ENCODE measurements at places on chromosomes 4 and X.

DNA sequence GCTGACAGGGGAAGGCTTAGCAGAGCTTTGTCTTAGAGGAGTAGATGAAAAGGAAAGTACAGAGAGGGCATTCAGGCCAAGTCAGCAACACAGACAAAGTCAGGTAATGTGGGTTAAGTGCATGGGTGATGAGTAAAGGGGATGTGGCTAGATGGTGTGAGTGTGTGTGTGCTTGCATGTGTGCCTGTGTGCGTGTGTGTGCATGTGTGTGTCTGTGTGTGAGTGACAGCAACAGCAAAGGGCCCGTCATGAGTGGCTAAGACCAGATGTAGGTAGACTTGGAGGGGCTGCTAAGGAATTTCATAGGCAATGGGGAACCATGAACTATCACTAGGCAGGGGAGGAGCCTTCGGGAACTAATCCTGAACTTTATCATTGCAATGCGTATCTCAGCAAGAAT lies 2.2 kb upstream of the GPR78 start:
- H3K4me1 ChIP-seq = peaks cover 11% of the 10 kb centered on the region
- H3K27ac ChIP-seq = no peak overlapping the region
- no peaks in the 10 kb centered on the region for H3K36me3 ChIP-seq

- H3K27ac ChIP-seq = no peak overlapping the region
- H3K36me3 ChIP-seq = no peaks in the 10 kb centered on the region
- no peak for DNase-seq
Observed at GRCh38 chr4:121189326-121190215, 25.4 kb upstream of the TNIP3 start.

GRCh38 chr4:41432881-41433280 lies 105.1 kb upstream of the LIMCH1 start:
- no peak overlapping the region for H3K4me3 ChIP-seq
- peak overlapping the region; percentile 48 for H3K27ac ChIP-seq
- H3K27me3 ChIP-seq = no peaks in the 10 kb centered on the region

GRCh38 chrX:151830911-151831310 lies 81.8 kb upstream of the MAGEA4 start:
- no peak for DNase-seq
- peak overlapping the region; percentile 96 for H3K27ac ChIP-seq
- no peaks in the 10 kb centered on the region for H3K36me3 ChIP-seq
- H3K4me1 ChIP-seq = peaks cover 46% of the 10 kb centered on the region
- H3K4me3 ChIP-seq = no peak overlapping the region
- H3K27me3 ChIP-seq = no peaks in the 10 kb centered on the region

DNA sequence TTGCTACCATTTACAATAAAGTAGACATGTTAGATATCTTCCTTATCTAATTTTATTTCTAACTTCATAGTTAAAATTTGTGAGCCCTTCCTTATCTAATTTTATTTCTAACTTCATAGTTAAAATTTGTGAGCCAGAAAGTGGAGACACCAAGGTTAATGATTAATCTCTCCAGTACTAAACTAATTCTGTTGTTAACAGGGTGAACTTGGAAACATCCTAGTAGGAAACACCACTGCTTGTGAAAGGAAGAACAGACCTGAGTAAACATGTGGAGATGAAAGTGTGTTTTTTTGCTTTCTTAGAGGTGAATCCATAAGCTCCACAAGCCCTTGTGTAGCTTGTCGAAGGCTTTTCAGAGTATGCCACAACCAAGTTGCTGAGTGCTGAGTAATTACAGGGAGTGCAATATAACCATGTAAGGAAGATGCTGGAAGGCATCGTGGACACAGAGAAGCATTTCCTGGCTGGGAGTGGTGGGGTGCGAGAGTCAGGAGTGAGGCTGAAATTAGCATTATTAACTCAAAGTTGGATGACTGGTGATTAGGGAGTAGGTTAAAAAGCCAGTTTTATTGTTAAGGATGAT lies 118.6 kb upstream of the NEIL3 start:
- no peak for DNase-seq
- H3K4me3 ChIP-seq = no peak overlapping the region
- H3K4me1 ChIP-seq = no peaks in the 10 kb centered on the region
- H3K27me3 ChIP-seq = no peaks in the 10 kb centered on the region
- H3K36me3 ChIP-seq = no peaks in the 10 kb centered on the region
- no peak overlapping the region for H3K27ac ChIP-seq

DNA sequence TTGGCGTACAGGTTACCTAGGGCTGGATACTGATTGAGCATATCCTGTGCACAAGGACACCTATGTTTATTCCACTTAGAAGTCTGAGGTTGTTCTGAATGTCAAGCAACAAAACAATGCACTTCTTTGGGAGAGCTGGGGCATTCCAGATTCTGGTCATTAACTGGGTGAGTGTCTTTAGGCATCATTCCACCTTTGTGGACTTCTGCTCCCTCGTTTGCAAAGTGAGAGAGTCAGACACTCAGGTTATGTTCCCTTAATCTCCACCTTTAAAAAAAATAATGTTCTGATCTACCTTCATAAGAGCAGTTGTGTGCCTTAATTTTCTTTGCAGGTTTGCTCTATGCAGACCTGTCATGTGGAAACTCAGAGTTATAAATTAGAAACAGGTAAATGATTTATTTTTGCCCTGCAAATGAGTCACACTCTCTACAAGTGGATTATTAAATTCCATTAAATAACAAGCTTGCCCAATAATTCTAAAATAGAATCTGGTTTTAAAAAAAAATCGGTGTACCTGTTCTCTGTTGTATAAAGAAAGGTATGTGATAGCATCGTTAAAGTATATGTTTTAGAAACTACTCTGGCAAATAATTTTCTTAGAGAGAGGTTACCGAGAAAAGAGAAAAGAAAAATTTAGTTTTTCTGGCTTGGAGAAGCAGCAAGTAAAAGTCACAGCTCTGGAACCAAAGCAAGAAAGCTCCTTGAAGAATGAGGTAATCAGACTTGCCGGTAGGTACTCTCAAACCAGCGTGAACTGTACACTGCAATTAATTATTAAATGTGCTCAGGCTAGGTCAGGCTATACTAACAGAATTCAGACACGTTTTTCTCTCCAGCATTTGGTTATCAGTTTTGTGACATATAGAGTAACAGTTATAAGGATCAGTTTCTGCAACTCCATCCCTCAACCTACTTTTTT lies 93.2 kb downstream of the SORBS2 start:
- H3K4me1 ChIP-seq = peaks cover 22% of the 10 kb centered on the region
- DNase-seq = no peak
- no peak overlapping the region for H3K27ac ChIP-seq
- no peak overlapping the region for H3K4me3 ChIP-seq
- H3K27me3 ChIP-seq = peaks cover 3% of the 10 kb centered on the region
- no peaks in the 10 kb centered on the region for H3K36me3 ChIP-seq

- DNase-seq = no peak
- H3K27ac ChIP-seq = no peak overlapping the region
- no peak overlapping the region for H3K4me3 ChIP-seq
- H3K4me1 ChIP-seq = no peaks in the 10 kb centered on the region
- H3K36me3 ChIP-seq = peaks cover 30% of the 10 kb centered on the region
Observed at GRCh38 chrX:136863826-136864225, 16.7 kb downstream of the RBMX start.

DNA sequence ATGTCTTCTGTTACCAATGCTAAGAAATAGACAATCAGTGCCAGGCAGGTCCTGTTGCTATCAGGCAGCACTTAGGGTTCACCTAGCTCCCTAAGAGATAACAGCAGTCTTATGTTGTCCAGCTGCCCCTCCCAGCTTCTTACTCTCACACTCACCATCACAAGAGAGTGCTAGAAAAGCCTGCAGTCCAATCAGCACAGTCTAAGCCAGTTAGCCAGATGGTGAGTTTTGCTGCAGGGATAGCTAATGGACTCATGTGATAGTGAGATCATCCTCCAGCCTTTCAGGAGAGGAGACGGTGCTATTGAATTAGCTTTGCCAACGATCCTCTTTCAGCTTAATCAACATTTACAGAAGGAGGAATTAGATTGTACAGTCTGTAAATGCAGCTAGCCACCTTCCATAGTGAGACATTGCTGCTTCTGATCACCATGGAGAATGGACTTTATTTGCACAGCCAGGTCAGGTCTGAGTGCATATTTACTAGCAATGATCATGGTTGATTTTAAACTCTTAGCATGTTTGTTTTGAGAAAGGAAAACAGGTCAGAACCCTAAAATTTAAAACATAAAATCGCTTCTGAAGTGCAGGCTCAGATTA lies 438.3 kb downstream of the CENPC start:
- peaks cover 3% of the 10 kb centered on the region for H3K4me1 ChIP-seq
- DNase-seq = no peak
- peaks cover 8% of the 10 kb centered on the region for H3K27me3 ChIP-seq
- H3K4me3 ChIP-seq = no peak overlapping the region

DNA sequence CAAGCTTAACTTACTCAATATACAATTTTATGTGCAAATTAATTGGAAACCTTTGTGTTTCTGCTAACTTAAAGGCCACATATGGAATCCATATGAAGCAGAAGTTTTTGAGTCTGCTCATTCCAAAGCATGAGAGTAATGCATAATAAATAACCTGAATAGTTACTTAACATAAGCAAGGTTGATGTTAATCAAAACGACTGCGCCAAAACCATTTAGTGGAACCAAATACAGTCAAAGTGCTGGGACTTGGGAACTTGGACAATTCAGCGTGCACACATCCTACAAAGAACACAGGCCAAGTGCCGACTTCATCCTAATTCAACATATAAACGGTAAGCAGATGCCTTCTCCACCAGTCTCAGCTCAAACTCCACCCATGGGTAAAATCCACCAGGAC lies 17.0 kb downstream of the TSPAN5 start:
- no peak for DNase-seq
- no peaks in the 10 kb centered on the region for H3K27me3 ChIP-seq
- H3K4me3 ChIP-seq = no peak overlapping the region
- H3K36me3 ChIP-seq = no peaks in the 10 kb centered on the region
- H3K27ac ChIP-seq = peak overlapping the region; percentile 17
- H3K4me1 ChIP-seq = peaks cover 8% of the 10 kb centered on the region

DNA sequence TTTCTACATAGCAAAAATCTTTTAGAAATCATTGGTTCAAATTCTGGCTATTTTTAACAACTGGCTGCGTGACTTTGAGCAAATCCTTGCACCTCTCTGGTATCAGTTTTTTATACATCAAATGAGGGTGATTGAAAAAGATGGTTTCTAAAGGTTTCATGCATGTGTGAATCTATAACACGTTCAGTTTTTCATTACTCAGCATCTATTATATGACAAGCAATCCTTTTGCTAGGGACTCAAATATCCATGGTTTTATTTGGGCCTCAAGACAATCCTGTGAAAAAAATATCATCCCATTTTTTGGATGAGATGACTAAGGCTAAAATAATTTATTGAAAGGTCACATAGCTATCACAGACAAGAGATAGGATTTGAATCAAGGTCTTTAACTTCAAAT lies 884 bp downstream of the HEPH start:
- H3K4me3 ChIP-seq = peak overlapping the region; percentile 89
- peaks cover 22% of the 10 kb centered on the region for H3K4me1 ChIP-seq
- no peaks in the 10 kb centered on the region for H3K27me3 ChIP-seq

DNA sequence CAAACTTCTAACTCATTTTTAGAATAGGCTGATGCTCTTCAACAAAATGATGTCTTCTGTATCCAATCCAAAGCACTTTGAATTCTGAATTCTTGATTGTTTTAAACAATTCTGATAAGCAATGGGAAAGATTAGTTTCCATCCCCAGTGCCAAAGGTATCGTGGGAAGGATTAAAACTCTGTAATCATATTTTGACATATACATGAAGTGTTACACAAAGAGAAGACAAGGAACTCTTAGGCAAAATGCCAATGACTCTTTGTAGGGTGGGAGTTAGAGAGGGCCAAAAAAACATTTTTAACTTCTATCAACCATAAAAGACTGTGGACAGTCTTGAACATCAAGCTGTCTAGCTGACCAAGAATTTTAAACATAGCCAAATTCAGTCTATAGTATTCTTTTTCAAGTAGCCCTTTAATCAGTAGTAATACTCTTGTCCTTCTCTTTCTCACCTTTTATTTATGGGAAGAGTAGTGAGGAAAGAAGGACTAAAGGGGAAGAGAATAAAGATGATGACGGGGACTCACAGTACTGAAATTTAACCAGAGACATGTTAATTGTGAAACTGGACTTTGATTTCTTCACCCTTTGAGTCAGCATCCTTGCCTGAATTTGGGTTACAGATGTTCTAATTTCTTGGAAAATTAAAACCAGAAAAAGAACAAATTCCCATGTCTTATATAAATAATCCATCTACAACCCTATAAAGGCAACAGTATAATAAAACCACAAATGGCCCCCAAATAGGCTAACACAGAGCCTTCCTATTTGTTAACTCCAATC lies 51.8 kb upstream of the VEGFD start:
- DNase-seq = no peak
- no peaks in the 10 kb centered on the region for H3K4me1 ChIP-seq
- H3K27ac ChIP-seq = no peak overlapping the region
- H3K4me3 ChIP-seq = no peak overlapping the region
- H3K36me3 ChIP-seq = peaks cover 21% of the 10 kb centered on the region

DNA sequence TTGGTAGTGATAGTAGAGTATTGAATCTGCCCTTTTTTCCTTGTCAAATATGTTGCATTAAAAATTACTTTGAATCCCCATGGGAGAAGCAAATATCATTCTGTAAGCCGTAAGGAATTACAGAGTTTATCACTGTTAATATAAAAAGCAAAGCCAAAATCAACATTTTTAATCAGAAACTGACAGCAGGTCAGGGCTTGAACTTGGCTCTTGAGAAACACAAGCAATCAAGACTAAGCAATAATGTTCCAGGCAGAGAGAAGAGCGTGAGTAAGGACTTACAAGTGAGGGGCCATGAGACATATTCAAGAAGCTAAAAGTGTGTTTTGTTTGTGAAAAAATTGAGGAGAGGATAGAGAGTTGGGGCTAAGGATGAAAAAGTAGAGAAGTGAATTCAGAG lies 68.2 kb downstream of the ARHGAP6 start:
- no peak for DNase-seq
- no peaks in the 10 kb centered on the region for H3K36me3 ChIP-seq
- no peak overlapping the region for H3K27ac ChIP-seq
- no peak overlapping the region for H3K4me3 ChIP-seq
- no peaks in the 10 kb centered on the region for H3K4me1 ChIP-seq

DNA sequence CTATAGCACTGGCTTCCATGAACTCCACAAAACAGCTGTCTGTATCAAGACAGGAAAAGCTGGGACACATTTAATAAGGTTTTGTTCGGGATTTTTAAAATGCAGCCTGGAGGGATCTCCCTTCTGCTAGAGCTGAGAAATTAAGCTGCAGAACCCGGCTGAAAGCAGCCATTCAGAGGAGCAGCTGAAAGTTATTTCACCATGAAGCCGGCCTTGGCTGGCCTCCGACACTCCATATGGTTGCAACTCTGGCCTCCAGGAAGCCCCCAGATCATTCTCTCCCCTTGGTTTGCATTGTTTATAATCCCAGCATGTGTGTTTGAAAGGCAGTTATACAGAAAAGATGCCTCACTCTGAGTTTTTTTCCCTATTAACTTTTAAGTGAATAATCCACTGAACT lies 239.4 kb downstream of the SPATA18 start:
- no peaks in the 10 kb centered on the region for H3K36me3 ChIP-seq
- no peaks in the 10 kb centered on the region for H3K27me3 ChIP-seq
- H3K4me3 ChIP-seq = no peak overlapping the region
- no peaks in the 10 kb centered on the region for H3K4me1 ChIP-seq
- H3K27ac ChIP-seq = no peak overlapping the region
- no peak for DNase-seq
